ENCODE measurements at places on chromosomes 1 and 21. TPM values are rescaled to one million over a fixed set of nuclear protein-coding genes. Genes with fewer than 3 reads are reported as not detected.
A peak's percentile ranks its signal among the peaks of the same experiment; 100 is the strongest.

DNA sequence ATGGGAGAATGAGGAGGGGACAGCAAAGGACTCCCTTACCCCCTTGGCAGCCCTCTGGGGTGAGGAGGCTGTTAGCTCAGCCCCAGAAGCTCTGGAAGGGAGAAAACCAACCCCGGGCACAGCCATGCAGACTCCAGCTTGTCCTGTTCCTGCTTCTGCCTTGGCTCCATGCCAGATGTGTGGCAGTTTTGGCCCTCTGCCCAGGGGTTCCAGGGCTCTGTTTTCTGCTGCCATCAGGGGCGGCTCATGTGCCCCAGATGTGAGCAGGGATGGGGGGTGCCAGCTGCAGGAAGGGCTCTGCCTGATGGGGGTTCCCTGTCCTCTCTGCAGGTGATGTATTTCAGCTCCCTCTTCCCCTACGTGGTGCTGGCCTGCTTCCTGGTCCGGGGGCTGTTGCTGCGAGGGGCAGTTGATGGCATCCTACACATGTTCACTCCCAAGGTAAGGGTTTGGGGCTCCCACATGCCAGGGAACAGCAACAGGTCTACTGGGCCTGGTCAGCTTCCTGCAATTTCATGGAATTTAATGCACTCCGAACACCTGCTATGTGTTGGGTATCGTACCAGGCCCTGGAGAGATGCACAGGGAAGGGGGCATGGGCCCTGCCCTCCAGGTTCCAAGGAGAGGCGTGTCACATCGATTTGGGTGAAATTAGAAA, 26.1 kb downstream of the SLC6A17 start:
- no peaks in the 10 kb centered on the region for H3K4me1 ChIP-seq
- DNase-seq = no peak
- no peak overlapping the region for H3K4me3 ChIP-seq
- no peak overlapping the region for H3K27ac ChIP-seq
- no peaks in the 10 kb centered on the region for H3K27me3 ChIP-seq

RNU1-4 gene
- not detected for polyA plus RNA-seq

GBP7 gene
- polyA plus RNA-seq = not detected

DNA sequence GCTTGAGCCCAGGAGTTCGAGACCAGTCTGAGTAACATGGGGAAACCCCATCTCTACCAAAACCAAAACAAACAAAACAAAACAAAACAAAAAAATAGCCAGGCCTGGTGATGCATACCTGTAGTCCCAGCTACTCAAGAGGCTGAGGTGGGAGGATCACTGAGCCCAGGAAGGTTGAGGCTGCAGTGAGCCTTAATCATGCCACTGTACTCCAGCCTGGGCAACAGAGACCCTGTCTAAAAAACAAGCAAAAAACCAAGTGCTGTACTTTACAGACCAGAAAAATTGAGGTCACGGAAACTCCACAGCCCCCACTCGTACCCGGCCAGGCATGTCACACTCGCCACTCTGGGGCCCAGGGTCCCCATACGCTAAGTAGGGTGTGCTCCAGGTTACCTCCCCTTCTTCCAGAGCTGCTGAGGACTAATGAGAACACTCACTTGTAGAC, 22.9 kb downstream of the ATP2B4 start:
- peaks cover 60% of the 10 kb centered on the region for H3K4me1 ChIP-seq
- H3K27me3 ChIP-seq = no peaks in the 10 kb centered on the region
- H3K27ac ChIP-seq = peak overlapping the region; percentile 57
- no peaks in the 10 kb centered on the region for H3K36me3 ChIP-seq
- DNase-seq = peak; percentile 56

DNA sequence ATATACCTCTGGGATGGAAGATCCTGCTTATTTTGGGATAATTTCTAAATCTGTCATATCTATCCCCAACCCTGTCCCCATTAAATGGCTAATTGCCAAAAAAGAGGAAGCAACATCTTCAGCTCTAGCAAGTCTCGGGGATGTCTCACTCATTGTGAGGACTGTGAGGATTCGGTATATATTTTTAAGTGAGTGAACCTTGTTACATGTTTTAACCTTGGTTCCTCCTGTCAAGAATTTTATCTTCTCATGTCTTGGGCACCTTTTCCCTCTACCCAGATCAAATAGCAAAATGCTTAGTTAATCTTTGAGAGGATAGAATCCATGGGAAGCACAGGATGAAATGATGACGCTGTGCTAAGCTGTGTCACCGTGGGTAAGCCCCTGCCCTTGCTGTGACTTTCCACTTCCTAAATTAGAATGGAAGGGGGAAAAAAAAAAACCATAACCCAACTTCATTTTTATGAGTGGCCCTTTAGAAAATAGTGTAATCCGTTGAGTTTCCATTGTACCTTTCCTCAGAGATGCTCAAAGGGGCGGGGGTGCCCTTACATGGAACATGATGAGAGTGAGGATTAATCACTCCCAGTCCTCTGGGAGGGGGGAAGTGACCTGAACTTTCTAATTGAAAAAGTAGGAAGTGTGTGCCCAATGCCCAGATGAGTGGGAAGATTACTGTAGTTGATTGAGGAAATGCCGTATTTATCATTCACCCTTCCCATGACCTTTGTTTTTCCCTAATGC, 7.6 kb downstream of the ATP1A1 start:
- H3K36me3 ChIP-seq = peaks cover 18% of the 10 kb centered on the region
- H3K27ac ChIP-seq = no peak overlapping the region
- H3K4me1 ChIP-seq = peaks cover 77% of the 10 kb centered on the region
- no peaks in the 10 kb centered on the region for H3K27me3 ChIP-seq

DNA sequence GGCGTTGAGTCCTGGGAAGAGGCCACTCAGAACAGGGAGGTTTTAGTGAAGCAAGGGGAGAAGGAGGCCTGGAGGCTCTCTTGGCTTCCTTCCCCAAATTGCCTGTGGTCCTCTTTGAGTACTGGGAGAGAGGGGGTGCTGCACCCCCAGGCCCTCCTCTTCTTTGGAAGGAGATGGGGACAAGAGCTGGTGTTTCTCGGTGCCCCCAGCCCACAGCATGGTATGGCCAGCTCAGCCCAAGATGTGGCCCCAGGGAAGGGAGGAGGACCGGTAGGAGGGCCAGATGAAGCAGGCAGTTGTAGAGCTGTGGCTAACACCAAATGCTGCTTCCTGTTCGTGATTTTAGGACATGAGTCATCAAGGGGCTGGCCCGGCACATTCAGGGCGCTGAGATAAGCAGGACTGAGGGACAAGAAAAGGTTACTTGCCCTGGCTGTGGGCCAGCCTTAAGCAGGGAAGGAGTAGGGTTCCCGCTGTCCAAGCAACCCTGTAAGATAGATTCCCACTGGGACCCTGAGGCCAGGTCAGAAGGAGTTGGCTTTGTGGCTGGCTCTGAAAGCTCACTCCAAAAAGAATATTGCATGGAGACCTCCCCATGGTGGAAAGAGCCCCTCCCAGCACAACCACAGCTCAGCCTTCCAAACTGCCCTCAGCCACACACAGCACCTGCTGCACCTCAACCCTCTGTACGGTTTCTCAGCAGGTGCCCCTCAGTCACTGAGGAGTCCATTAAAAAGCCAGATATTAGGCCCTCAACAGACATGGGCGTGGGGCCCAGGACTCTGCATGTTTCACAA, 4.9 kb upstream of the TNFRSF1B start:
- peak overlapping the region; percentile 46 for H3K4me3 ChIP-seq
- no peaks in the 10 kb centered on the region for H3K36me3 ChIP-seq
- H3K27ac ChIP-seq = peak overlapping the region; percentile 77
- peaks cover 73% of the 10 kb centered on the region for H3K4me1 ChIP-seq
- H3K27me3 ChIP-seq = no peaks in the 10 kb centered on the region

DNA sequence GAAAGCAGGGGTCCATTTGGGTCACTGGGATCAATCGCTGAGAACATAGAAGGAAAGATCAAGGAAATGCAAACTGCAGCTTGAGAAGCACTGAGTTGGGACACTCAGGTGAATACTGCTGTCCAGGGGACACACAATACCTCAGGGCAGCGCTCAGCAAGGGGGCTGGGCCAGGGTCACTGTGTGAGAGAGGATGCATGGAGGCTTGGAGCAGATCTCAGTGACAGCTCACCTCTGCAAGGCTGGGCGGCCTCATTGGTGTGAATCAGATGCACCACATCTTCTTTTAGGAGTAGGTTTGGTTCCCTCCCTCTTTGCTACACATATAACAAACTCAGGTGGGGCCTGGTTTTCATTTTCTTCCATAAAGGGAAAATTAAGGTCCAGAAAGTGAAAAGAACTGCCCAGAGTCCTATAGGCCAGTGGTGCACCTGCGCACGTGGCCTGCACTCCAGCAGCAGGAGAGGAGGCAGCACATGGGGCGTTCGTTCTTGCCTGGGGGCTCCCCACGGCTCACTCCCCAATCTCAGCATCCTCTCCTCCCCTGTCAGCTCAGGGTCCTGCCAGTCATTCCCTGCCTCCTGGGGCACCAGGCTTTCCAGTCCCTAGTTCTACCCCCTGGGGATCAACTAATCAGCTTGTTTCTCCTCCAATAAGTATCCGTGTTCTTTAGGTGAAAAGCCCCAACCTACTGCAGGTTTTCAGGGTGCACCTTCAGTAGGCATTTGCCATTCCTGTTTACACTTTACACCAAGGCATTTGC, 1.5 kb downstream of the A3GALT2 start:
- H3K27ac ChIP-seq = no peak overlapping the region
- no peaks in the 10 kb centered on the region for H3K4me1 ChIP-seq
- no peaks in the 10 kb centered on the region for H3K27me3 ChIP-seq
- DNase-seq = no peak

DNA sequence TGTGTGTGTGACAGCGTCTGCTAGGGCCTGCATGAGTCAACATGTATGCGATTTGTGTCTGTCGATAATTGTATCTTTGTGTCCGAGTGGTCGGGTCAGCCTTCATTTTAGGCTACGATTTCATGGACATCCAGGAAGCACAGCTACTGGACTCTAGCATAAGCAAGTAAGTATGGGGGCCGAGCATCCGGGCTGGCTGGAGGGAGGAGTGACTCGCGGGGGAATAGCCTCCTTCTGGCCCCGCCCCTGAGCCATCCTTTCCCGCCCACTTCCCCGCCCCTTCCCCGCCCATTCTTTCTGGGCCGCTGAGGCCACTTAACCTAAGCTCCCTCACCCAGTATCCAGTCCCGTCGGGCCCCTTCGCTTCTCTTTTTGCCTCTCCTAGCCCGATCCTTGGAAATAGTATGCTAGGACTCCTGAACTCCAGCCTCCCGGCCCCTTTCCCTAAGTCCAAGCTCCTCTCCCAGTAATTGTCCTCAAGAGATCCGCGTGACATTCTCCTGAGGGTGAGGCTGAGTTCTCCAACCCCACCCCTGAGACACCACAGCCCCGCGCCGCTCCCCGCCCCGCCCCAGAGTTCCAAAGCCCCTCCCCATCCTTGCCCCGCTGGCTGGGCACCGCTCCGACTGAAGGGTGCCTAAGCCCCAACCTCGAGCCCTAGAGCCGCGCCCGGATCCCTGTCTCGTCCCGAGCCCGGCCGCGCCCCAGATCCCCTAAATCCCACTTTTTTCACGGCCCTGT, 1.2 kb downstream of the MAP3K6 start:
- H3K36me3 ChIP-seq = no peaks in the 10 kb centered on the region
- peak overlapping the region; percentile 47 for H3K27ac ChIP-seq
- H3K4me1 ChIP-seq = peaks cover 19% of the 10 kb centered on the region
- peak; percentile 77 for DNase-seq
- H3K4me3 ChIP-seq = peak overlapping the region; percentile 62

- no peaks in the 10 kb centered on the region for H3K4me1 ChIP-seq
- no peak overlapping the region for H3K4me3 ChIP-seq
- DNase-seq = no peak
- no peak overlapping the region for H3K27ac ChIP-seq
- H3K27me3 ChIP-seq = no peaks in the 10 kb centered on the region
- H3K36me3 ChIP-seq = peaks cover 7% of the 10 kb centered on the region
Observed at GRCh38 chr1:100230765-100231164, 18.9 kb downstream of the DBT start.

DNA sequence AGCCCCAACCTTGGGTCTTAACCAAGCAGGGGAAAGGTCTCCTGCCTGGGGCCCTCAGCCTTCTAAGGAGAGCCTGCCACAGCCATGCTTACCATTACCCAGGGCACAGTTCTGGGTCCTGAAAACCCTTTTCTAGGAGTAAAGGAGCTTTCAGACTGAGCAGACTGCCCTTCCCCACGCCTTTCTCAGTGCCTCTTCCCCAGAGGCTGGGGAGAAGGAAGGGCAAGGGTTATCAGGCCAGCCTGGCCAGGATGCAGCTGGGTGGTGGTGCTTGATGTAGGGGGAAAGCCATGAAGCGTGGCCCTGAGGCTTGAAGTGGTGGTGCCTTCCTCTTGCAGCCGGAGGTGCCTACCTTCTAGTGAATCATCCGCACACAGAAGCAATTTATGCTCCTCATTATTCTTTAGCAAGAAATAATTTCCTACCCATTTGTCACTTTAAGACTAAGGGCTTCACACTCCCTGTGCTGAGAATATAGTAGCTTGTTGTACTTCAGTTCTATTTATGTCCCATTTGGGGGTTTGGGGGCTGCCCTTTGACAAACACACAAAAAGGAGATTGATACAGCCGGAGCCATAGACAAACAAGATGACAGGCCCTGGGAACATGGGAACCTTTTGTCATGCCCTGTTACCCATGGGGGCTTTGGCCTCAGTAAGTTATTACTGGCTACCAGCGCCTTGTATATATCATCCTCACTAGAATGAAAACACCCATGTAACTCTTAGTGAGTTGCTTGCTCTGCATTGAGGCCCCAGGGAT, 40.7 kb downstream of the MAN1C1 start:
- H3K4me1 ChIP-seq = peaks cover 23% of the 10 kb centered on the region
- DNase-seq = no peak
- no peaks in the 10 kb centered on the region for H3K36me3 ChIP-seq
- H3K4me3 ChIP-seq = no peak overlapping the region
- H3K27me3 ChIP-seq = no peaks in the 10 kb centered on the region
- H3K27ac ChIP-seq = no peak overlapping the region

DNA sequence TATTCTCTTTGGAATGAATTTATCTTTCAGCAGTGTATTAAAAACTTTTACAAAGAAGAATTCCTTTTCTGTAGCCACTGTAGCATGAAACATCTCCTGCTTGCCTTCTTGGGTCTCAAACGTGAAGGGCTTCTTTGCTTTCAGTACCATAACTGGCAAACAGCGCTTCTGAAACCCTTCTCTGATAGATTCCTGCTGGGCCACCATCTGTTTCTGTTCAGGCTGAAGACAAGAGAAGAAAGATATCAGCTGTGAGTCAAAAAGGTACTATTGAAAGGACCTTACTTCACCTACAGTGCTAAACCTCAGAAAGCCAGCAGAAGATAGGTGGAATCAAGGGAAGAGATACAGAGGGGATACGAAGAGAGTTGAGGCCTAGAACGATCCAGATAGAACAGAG, 10.5 kb downstream of the AIM2 start:
- no peak for DNase-seq
- no peak overlapping the region for H3K27ac ChIP-seq
- H3K36me3 ChIP-seq = no peaks in the 10 kb centered on the region
- peaks cover 16% of the 10 kb centered on the region for H3K4me1 ChIP-seq

AGT gene
- not detected for polyA plus RNA-seq

- no peak overlapping the region for H3K27ac ChIP-seq
- peaks cover 9% of the 10 kb centered on the region for H3K4me1 ChIP-seq
- peaks cover under 1% of the 10 kb centered on the region for H3K36me3 ChIP-seq
- no peak for DNase-seq
- no peaks in the 10 kb centered on the region for H3K27me3 ChIP-seq
Observed at GRCh38 chr21:42298657-42299056, 16.6 kb downstream of the TFF3 start.

- peaks cover 10% of the 10 kb centered on the region for H3K4me1 ChIP-seq
- no peaks in the 10 kb centered on the region for H3K36me3 ChIP-seq
- DNase-seq = peak; percentile 73
- no peaks in the 10 kb centered on the region for H3K27me3 ChIP-seq
Observed at GRCh38 chr1:226109829-226110248, 47.3 kb downstream of the H3-3A start.

GRCh38 chr1:116375887-116376728, 3.1 kb downstream of the ATP1A1 start:
- H3K36me3 ChIP-seq = no peaks in the 10 kb centered on the region
- H3K27ac ChIP-seq = peak overlapping the region; percentile 79
- peak; percentile 9 for DNase-seq
- peak overlapping the region; percentile 67 for H3K4me3 ChIP-seq

SLC35F3 gene
- 0.21 TPM for polyA plus RNA-seq
